ENCODE measurements at places on chromosomes 2 and 18.

DNA sequence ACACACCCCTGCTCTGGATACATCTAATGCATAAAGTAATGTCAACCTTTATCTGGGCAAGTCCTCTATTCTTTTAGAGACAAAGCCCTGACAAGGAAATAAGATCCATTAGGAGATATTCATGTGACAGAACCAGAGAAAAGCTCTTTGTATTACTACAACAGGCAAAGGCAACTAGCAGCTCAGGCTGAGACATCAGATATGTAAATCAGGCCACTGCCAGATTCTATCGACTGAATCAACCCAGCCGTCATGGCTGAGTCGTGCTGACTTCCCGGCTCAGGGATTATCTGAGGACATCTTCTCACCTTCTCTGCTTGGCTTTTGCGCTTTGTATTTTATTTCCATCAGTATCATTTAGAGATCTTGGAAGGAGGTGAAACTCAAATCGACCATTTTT lies 294.5 kb downstream of the PLCL1 start:
- DNase-seq = no peak

DNA sequence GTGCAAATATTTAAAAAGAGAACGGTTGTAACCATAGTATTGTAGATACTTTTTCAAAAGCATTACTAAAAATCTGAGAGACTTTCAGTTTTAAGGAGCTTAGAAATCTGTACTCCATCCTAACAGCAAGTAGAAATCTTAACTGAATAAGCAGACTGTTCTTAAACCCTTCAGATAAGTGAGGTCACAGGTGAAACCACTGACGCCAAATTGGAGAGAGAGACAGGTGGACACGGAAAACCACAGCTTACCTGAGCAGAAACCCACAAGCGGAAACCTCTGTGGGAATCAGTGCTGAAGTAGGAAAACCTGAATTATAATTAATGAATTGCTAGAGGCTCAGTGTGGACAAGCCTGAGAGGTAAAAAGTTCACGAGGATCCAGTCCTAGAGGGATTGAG lies 959.4 kb upstream of the CELF4 start:
- no peak for DNase-seq

DNA sequence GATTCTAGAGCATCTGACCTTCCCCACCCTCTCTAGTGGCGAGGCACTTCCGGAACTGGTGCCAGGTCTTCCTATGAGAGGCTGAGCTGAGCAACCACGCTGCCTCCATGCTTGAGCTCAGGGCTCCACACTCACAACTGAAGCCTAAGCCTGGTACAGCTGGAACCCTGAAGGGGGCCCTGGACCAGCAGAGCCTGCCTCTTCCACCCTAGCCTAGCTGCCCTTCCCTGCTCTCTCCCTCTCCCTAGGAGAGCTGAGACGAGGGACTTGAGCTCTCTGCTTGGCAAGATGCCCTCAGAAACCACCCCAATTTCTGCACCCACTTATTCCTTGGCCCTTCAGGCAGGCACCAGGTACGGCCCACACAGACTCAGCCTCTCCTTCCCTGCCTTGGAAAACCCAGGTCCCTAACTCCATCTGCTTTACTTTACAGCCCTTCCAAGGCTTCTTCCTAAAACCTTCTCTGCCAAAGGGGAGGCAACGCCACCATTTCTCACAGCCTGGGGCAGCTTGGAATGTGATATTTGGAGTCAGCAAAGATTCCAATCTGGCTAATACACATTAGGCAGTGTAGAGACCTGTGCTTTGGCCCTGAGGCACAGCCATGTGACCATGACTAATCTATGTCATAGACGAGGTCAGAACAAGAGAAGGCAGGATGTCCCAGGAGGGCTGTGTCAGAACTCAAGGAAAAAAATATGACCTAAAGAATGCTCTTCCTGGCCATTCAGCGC lies 18.8 kb downstream of the COX7A2L start:
- DNase-seq = no peak

DNA sequence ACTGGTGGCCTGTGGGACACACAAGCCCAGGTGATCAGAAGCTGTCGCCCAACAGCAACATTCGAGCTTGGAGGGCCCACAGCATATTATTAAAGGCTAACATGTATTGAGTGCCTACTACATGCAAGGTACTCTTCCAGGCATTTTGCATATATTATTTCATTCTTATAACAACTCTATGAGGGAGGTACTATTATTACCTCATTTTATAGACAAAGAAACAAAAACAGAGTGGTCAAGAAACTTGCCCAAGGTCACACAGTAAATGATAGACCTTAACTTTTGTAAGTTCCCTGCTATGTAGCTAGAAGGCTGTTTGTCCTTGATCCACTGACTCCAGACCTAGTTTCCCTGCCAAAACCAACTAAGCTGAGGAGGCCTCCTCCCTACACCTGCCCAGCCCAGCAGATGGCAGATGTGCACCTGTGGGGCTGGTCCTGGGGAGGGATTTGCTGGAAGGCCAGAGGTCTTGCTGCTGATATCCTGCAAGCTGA lies 35.7 kb downstream of the KANSL3 start:
- DNase-seq = peak; percentile 53

- no peak for DNase-seq
These were observed 40.1 kb downstream of the MREG start for GRCh38 chr2:215973145-215973792.

DNA sequence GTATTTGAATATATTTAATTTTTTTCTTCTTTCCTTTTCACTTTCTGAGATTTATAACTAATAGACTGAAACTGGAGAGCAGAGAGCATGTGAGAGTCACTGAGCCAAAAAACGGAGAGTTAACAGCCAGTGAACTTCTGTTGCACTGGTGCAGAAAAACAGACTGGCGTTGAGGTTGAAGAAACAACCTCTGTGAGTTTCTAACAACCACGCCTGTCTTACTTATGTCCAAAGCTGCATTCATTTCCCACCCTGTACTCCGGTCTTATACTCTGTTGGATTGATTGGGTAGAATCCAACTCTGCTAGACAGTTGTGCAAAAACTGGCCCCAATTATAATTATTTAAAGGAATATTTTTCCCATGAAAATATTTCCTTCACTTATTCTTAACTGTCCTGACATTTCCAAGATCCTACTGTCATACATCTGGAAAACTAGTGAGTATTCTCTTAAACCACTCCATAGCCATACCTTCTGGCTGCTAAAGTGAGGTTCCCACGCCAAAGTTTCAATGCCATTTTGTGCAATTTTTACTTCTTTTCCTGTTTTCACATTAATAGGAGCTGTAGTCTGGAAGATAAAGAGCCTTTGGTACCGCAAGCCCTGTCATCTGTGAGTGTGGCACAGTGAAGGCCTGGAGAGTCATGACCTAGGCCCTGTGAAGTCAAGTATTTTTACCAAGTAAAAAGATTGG lies 9.4 kb downstream of the CYP1B1 start:
- DNase-seq = no peak

- DNase-seq = no peak
These were observed 369.7 kb downstream of the INSIG2 start for GRCh38 chr2:118457951-118458350.

- no peak for DNase-seq
These were observed 621.4 kb downstream of the NYAP2 start for GRCh38 chr2:226020956-226021355.

DNA sequence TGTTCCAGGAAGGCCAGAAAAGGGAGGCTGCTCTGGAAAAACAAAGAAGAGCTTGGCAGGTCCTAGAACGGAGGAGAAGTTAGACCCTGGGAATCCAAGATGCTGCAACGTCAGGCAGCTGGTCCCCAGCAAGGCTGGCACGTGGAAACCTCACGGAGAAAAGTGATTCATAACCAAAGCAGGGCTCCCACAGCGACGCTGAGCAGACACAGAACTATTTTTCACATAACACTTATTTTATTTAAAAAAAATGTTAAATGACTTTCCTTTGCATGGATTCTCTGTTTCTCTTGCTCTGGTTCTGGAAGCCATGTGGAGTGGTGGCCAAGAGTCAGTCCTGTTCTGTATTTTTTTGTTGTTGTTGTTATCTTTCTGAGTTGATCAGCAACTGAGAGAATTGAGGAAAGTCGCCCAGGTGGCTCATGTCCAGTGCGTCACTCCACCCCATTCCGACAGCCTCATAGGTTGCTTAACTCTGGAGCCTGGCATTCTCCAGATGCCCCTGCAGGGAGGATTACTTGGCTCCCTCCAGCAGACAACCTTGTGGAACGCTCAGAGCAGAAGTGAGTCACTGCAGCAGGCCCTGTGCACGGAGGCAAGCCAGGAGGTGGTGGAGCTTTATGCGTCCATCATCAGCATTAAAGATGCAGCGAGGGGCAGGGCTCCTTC lies 229.9 kb upstream of the HDAC4 start:
- no peak for DNase-seq

GRCh38 chr18:59324623-59324971 lies 6.1 kb upstream of the CPLX4 start:
- no peak for DNase-seq

- DNase-seq = no peak
These were observed 817.9 kb downstream of the SOCS6 start for GRCh38 chr18:71106701-71107100.

GRCh38 chr2:103174711-103175110 lies 412.9 kb downstream of the TMEM182 start:
- no peak for DNase-seq

- DNase-seq = no peak
These were observed 151.8 kb downstream of the HDAC4 start for GRCh38 chr2:239249048-239249447.

- DNase-seq = no peak
These were observed 10.1 kb downstream of the AMER3 start for GRCh38 chr2:130765464-130765863.

GRCh38 chr2:23745068-23745725 lies 181.7 kb downstream of the ATAD2B start:
- no peak for DNase-seq

DNA sequence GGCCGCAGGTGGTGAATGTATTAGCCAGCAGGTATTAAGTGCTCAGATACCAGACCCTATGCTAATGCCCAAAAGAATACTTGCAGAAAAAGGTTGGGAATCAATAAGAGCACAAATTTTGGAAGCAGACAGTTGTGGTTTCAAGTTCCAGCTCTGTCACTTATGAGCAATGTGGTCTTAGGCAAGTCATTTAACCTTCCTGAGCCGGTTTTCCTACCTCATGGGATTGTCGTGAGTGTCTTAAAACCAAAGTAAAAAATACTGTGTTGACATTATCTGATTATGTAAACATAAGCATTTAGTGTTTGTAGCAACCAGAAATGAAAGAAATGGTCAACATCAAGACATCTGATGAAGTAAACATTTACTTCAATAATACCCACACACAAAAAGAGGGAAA lies 93.0 kb upstream of the CHST9 start:
- no peak for DNase-seq

- DNase-seq = no peak
These were observed 7.7 kb downstream of the ZSCAN30 start for GRCh38 chr18:35282353-35282752.

- DNase-seq = no peak
These were observed 39.1 kb upstream of the GALNT3 start for GRCh38 chr2:165833156-165833555.

GRCh38 chr2:164538240-164538866 lies 82.9 kb downstream of the GRB14 start:
- no peak for DNase-seq

DNA sequence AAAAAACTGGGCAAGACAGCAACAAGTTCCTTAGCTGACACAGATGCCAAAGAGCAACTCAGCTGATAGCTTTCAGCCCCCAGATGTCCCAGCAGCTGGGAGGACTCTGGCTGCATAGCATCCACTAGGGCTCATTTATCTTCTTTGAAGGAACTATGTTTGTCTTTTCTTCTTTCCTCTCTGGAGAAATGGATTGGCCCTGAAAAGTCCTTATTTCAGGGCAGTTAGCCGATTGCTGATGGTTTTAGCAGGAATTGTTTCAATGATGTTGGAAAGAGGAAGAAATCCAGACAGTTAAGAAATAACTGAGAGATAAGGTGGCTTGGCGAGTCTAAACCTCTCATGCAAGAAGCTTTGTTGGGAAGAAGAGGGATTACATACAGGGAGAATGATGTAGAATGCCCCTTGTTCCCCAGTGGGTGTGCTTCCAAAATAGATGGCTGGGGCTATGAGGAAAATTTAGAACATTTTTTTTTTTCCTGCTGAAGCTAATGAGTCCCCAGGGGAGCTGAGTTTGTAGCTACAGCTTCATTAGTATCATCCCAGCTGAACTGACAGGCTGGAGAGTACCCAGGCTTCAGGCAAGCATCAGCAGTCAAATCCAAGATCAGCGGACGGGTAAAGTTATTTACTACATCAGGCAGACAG lies 33.6 kb upstream of the SERPINE2 start:
- no peak for DNase-seq

DNA sequence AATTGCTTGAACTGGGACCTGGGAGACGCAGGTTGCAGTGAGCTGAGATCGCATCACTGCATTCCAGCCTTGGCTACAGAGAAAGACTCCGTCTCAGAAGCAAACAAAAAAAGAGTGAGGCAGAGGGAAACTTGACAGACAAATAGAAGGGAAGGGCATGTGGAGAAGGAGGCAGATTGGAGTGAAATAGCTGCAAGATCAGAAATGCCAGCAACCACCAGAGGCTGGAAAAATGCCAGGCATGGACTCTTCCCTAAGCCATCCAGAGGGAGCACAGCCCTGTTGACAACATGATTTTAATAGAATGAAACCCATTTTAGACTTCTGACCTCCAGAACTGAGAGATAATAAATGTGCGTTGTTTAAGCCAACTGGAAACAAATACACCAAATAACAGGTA lies 447.2 kb upstream of the SPHKAP start:
- no peak for DNase-seq

DNA sequence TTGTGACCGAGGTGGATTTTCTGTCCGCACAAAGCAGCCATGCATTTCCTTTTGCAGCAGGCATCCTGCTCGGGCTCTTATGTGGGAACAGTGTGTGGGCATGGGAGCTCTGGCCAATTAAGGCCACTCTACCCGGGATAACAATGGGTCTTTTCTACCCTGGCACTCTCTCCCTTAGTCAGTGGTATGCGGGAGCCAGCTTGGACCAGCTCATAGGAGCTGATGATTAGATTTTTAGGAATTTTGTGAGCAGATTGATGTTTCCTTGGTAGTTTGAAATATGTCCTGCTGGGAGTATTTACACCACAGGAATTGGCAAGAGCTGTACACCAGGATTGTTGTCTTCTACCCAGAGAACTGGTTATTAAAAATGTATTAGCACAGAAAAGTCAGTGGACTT lies 89.3 kb downstream of the SPP2 start:
- DNase-seq = no peak

DNA sequence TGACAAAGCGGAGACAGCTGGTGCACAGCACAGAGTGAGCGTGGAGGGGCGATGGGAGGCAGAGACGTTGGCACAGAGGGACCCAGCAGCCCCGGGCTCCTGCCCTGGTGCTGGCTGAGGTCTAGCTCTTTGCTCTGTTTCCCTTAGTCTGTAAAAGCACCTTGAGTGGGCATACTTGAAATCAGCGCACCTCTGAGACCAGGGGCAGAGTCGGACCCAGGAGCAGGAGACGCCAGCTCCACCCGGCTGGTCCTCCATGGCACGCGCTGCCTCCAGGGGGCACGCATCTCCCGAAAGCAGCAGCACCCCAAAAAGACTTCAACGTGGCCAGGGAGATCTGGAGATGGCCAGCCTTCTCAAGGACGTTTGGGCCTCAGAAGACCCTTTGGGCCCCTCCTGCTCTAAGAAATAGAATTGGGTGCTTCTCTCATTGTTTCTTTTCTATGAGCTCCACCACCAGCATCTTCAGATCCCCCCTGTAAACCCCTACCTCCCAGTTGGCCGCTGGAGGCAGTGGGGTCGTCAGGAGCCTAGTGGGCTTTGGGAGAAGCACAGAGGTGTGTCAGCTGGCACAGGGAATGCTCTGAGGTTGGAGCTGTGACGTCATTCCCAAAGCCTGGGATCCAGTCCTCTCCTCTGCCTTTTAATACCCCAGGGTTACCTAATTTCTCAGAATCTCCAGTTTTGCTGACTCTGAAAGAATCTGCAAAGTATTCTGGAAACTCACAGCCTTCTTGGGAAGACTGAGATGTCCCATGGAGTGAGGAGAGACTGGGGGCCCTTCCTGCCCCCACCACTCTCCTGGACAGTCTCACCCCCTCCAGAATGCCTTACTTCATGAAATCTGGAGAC lies 58.9 kb downstream of the CIB4 start:
- DNase-seq = no peak
